A172 (cell line): ENCODE measurements at places on chromosomes 3 and 15.

GRCh38 chr3:12967606-12968351, 105.5 kb downstream of the IQSEC1 start:
- DNase-seq, result peak; percentile 64

DNA sequence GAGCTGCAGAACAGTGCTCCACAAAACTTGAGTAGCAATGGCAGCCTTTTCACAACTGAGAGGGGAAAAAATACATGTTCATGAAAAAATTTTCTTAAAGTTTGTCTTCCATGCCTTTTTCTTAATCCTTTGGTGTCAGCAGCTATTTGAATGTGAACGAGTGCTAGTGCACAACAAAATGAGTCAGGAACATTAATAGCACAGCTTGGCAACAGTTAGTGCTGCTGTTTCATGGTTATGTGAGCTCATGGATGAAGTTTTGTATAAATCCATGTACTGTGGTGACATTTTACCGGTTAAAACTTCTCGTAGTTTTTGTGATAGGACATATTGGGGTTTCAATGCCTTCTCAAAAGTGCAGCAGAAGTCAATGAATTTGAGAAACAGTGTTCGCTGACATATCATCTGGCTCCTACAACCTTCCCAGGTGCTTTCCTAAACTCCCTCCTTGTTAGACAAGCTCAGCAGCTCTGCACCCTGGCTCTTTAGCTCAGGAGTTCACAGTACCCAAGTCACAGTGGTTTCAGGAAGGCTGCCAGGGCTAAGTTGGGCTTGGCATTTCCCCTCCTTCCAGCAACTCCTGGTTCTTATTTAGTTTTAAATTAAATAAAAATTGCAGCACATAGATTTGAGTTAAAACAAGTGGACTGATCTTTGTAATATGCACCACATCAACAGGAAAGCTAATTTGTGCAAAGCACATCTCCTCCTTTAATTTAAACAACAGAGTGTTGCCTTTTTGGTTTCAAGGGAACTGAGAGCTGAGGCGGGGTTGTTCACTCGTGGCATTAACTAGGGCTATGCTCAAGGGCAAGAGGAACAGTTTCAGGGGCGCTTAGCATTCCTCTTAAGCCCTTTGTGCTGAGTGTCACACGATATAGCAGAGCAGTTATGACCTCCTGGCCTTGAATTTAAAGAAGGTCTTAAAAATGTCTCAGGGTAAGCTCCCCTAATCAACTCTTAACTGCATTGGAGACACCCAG, 362.8 kb downstream of the CHST2 start:
- DNase-seq, result no peak

DNA sequence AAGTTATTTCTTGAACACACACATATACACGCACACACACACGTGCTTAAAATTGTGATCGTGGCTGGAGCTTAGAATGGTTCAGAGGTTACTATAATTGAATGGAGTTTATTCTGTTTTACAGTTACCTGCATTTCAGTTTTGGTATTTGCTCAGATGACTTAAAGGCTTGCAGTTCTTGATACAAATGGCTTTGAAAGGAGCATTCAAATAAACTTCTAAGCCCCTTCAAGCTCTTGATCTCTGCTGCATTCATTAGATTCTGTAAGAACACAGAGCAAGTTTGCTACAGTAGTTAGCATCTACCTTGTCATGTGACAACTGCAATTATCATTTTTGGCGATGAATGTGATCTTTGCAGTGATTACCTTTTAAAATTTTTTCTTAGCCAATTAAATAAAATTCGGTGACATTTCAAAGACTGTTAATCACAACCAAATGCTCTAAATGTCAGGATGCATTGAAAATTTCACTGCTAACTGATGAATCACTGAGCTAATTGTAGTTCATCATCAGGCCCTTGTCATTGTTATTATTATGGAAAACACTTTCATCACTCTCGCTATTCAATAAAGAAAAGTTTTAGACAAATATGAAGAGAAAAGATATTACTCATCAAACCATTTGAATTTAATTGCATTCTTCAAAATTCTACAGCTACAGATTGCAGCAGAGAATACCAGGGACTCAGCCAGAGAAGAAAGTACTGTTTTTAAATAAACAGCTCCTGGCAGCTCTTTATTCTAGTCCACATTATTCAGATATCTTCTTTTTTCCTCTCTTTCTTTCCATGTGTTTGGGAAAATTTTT, 296.1 kb downstream of the LRTM1 start:
- peak; percentile 79 for DNase-seq

GRCh38 chr3:124584245-124584551, 146.1 kb upstream of the UMPS start:
- DNase-seq, result no peak

GRCh38 chr3:46312991-46313390, 40.9 kb upstream of the CCR2 start:
- DNase-seq, result no peak
